ENCODE measurements at places on chromosomes 5 and 9.

GRCh38 chr9:120892748-120893610 lies 16.0 kb upstream of the PHF19 start:
- DNase-seq = no peak

DNA sequence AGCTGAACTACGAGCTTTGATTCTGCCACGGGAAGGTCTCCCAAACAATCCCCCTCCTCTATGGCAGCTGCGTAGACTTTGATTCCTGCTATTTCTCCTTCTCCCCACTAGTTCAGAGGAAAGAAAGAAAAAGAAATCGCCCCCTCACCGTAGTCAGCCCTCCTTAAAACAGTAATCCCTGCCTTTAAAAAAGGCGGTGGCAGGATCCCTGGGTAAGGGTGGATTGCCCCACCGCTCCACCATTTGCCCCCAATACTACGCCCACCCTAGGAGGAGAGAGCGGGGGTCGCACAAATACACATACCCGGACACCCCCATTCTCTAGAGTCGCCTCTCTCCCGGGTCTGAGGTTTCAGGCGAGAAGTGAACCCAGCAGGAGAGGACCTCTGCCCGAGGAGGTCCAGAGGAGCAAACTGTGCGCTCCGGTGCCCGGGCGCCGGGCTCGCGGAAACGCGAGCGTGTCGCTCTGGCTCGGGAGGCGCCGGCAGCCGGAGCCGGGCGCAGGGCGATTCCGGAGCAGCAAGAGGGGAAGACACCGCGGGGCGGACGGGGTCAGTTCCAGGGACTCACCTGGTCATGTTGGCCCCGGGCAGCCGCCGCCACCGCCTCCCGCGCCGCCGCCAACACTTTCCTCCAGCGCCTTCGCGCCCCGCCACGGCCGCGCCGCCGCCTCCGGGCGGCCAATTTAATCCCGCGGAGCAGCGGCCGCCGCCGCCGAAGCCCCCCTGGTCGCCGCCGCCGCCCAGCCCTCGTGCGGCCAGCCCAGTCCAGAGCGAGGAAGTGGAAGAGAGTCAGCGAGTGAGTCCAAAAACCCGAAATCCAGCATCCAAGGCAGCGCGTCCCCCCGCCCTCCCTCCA lies 1057.7 kb upstream of the DMAC1 start:
- DNase-seq = no peak

- DNase-seq = no peak
Observed at GRCh38 chr5:6482735-6483134, 34.1 kb downstream of the UBE2QL1 start.

GRCh38 chr5:176319827-176320554 lies 41.6 kb downstream of the KIAA1191 start:
- DNase-seq = no peak

GRCh38 chr9:84874596-84874995 lies 205.1 kb downstream of the NTRK2 start:
- no peak for DNase-seq
